ENCODE measurements at places on chromosomes 5 and 9.

- no peak for DNase-seq
These were observed 57.1 kb upstream of the RNU6ATAC start for GRCh38 chr9:134221273-134222017.

DNA sequence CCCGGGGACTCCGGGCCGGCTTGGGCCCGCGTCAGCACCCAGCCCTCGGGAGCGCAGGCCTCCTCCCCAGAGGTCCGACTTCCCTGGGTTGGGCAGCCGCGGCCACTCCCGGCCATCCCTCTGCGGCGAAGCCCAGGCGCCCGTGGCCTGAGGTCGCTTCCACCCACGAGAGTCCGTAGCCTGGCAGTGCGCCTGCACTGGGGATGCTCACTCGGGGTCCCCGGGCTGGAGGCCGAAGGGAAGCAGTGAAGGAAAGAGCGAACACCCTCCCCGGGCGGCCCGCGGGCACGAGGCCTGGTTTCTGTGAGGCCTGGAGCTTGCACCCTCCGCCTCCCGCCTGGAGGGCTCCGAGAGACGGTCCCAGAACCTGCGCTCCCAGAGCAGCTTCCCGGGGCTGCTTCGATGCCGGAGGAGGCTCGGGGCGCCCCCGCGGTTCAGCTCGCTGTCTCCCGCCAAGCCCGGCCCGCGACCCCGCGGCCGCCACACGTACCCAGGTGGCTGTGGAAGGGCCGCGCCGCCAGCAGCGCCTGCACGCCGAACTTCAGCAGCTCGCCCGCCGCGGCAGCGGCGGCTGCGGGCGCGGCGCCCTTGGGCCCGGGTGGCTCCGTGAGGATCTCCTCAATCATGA, 607 bp downstream of the BARX1 start:
- DNase-seq = no peak

DNA sequence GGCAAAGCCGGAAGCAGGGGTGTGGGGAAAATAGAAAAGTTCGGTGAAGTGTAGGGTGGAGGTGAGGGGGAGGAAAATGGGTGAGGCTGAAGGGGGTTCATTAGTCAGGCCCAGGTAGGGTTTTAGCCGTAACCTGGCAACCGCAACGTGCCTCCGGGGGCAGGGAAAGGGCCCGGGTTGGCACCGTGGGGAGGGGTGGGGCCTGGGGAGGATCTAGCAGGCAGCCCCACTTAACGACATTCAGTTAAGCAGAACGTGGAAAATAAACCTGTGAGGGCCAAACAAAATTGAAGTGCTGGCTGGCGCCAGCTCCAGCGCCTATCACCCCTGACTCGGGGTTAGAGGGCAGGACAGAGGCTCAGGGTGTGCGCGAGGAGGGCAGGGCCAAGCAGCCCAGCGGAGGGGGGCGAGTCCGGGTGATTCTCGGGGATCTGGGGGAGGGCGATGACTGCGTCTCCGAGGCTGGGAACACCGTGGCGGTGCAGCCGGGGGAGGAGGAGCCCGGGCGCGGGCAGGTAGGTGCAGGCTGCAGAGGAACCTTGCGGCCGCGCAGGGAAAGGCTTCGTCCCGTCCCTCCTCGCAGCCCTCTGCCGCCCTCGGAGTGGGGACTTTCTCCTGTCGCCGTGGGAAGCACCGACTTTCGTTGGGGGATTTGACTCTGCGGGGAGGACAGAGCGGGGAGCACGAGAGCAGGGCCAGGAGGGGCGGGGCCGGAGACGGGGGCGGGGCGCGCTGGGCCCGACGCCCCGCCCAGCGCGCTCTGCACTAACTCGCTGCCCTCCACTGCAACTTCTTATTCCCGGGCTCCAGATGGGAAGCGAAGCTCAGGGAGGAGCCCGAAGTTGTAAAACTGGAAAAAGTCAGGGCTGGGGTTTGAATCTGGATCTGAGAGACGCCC, 5.1 kb downstream of the RGS14 start:
- DNase-seq = peak; percentile 72

DNA sequence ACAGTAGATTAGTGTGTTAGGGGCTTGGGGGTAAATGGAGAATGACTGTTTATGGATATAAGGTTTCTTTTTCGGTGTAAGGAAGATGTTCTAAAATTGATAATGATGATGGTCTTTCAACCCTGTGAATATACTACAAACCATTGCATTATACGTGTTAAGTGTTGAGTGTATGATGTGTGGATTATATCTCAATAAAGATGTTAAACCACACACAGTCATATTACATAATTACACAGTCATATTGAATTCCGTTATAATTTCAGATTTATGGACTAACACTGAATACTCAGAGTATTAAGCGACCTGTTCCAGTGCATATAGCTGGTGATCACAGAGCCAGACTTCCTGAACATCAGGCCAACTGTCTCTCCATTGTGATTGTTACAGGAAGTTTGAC, 68.1 kb downstream of the F2RL2 start:
- DNase-seq = no peak

GRCh38 chr9:128160603-128160987, 530 bp downstream of the BBLN start:
- DNase-seq = no peak

DNA sequence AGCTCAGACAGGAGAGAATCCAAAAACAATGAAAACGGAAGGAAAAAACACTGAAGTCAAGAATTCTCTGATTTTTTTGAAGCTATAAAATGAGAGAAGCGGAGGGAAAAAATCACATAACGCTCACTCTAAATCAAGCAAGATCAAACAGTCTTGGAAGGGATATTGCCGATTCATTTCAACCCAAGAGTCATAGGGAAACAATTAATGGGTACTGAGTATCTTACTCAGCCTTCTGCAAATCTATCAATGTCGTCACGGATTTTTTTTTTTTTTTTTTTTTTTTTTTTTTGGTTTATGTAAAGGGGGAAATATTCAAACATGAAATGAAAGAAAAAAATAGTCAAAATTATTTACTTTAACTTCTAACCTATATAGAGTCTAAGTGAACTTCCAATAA, 9.5 kb downstream of the MEF2C start:
- no peak for DNase-seq

DNA sequence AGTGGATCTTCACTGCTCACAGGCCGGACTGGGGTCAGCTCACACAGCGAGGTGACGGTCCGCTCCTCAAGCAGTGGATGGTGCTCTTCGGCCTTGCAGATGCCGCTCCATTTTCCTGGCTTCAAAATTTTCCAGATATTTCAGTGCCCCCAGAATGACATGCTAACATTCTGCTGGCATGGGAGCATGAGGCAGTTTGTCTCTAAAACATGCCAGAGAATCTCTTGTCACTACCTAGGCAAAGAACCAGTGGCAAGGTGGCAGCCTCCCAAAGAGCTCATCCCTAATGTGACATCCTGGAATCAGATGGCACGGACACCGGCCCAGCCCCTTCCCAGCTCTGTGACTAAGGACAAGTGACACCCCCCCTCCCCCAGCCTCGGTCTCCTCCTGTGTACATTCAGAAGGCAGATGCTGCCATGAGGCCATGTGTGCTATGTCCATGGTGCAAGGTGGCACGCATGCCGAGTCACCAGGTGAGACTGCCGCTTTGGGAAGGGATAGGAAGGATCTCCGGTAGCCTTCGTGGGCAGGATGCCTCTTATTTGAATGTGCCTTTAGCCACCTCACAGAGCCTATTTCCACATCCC, 2.7 kb downstream of the S1PR3 start:
- DNase-seq = peak; percentile 43

DNA sequence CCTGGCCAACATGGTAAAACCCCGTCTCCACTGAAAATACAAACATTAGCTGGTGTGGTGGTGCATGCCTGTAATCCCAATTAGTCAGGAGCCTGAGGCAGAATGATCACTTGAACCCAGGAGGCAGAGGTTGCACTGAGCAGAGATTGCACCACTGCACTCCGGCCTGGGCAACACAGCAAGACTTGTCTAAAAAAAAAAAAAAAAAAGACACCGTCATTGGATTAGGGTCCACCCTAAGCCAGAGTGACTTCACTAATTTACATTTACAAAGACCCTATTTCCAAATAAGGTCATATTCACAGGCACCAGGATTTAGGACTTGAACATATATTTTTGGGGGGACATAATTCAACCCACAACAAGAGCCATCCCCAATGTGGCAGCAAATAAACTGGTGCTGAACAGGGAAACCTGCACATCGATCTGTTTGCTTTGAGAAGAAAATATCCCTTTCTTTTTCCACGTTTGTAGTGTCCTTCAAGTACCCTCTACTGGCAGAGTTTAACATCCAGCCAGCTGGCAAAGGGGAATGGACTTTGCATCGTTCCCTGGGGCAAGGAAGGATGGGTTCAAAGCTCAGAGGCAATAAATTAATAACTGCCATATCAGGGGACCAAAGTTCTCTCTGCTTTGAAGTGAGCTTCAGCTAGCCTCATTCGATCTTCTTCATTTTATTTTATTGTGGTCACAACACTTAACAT, 3.7 kb upstream of the DNAJC25 start:
- DNase-seq = no peak

GRCh38 chr5:119418606-119419100, 33.6 kb upstream of the HSD17B4 start:
- DNase-seq = no peak

GRCh38 chr5:129110742-129111141, 16.2 kb downstream of the ISOC1 start:
- no peak for DNase-seq

DNA sequence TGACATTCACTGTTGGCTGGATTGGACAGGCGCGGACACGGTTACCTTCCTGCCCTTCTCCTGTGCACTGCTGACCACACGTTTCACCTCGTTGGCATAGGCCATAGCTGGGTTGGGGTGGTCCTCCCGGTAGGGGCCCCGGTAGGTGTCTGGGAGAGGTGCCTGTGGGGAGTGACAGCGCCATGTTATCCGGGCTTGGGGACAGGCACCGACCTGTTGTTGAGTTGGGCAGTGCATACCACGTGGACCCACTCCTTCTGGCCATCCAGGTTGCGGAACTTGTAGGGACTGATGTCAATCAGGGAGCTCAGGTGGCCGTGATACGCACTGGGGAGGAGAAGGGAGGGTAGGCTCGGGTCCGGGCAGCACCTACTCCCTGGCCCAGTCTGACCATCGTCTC, 8.2 kb downstream of the PHYKPL start:
- DNase-seq = no peak
